ENCODE measurements at places on chromosomes 1 and 21. TPM values are rescaled to one million over a fixed set of nuclear protein-coding genes. Genes with fewer than 3 reads are reported as not detected.

DNA sequence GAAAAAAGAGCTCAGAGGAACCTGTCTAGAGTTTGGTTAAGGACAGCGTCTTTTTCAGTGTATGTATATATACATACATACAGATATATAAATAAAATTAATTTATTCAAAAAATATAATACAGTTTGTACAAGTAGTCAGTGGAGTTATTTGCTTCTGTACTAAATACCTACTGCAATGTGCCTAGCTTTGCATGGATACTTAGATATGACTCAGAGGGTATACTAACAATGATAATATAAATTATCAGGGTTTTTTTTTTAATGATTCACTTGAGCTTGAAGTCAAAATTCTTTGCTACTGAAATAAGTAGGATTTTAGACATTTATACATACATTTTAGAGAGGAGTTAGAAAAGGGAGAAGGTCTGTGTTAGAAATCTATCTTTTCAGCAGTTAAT, 117.9 kb downstream of the PHTF1 start:
- DNase-seq = no peak

GRCh38 chr1:162327144-162327787, 49.4 kb downstream of the SPATA46 start:
- no peak for DNase-seq

DNA sequence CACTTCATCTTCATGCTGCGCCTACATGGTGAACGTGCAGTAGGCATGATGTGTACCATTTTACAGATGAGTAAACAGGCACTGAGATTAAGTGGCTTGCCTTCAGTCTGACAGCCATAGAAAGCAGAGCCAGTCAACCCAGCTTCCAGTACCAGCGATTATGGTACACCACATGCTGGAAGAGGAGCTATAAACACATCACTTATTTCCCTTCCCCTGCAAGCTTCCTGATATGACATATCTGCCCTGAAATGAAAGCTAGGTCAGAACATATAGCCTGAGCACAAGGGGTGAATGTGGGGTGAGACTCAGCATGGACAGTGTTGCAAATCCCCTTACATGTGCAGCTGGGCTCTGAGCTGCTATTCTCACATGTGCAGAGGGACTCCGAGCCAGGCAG, 33.8 kb upstream of the IL20 start:
- no peak for DNase-seq

DNA sequence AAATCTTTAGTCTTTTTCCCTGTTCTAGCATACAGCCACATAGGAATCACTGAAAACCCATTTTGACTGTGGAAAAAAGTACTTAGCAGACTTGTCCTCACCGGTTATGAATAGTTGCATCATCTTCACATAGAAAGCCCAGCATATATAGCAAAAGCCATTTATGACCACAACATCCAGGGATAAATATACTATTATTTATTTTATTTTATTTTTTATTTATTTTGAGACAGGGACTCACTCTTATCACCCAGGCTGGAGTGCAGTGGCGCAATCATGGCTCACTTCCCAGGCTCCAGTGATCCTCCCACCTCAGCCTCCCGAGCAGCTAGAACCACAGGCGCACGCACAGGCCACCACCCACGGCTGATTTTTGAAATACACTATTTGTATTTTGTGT, 175.3 kb downstream of the GALNT2 start:
- no peak for DNase-seq

DNA sequence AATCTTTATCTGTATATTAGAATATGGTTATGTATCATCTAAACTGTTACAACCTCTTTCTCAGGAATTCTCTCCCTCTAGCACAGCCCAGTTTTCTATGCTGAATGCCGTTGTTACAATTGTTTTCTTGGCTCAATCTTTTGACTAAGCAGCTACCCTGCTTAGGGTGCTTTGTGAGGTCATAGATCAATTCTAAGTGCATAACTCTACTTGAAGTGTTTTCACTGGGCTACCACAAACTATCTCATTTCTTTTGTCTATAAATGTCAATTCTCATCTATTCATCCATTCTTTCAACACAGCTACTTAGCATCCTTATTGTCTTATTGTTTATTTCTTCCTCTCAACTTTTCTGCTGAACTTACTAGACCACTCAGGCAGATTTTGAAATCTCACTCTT, 77.1 kb downstream of the CEP350 start:
- no peak for DNase-seq

- no peak for DNase-seq
Measured at GRCh38 chr1:234107416-234108021, 203.0 kb downstream of the SLC35F3 start.

DNA sequence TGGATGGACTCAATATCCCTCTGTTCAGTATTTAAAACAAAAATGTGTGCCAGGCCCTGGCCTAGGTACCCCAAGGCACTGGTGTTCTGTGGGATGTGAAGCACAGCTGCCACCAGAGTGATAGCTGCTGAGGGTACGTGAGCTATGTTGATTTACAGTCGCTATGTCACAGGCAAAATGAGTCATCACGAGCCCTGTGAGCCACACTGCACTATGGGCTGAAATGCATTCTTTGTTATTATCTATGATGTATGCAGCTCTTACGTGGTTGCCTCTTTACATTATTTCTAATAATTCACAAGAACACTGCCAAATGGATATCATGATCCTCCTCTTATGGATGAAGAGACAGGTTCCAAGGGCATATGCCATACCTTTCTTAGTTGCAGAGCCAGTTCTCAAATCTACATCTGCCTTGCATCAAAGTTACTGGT, 2.1 kb downstream of the TEX38 start:
- DNase-seq = no peak

GRCh38 chr1:5333291-5333690, 658.9 kb downstream of the NPHP4 start:
- DNase-seq = no peak

DNA sequence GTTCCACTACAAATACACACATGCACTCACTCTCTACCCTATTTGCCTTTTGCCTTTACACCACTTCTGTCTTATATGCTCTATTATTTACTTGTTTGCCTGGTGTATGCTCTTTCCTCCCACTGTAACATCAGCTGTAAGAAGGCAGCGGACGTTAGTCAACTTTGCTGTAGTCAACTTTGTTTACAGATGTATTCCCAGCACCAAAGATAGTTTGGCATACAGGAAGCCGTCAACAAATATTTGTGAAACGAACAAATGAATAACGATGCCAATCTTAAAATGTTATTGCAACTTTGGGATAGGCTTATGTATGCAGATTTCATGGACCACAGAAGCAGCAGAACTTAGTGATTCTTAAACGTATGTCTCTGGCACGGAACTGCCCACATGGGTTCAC, 138.3 kb upstream of the GALNT2 start:
- no peak for DNase-seq

DNA sequence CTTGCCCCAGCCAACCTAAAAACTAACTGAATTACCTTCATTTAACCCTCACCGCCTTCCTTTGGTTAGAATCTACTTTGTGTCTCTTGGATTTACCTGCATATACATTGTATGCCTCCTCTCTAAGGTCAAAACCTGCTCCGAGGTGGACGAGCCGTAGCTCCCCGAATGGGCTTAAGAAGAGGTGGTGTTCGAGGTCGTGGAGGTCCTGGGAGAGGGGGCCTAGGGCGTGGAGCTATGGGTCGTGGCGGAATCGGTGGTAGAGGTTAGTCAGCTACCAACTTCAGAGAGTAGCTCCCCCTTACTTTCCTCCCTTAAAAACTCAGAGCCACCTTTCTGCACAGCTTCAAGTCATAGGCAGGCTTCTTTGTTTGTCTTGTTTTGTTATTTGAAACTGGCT, 9.2 kb downstream of the CHTOP start:
- DNase-seq = no peak

- DNase-seq = no peak
Measured at GRCh38 chr1:149849947-149850360, 49.4 kb upstream of the BOLA1 start.

GRCh38 chr1:32339363-32339978, 3.4 kb upstream of the MARCKSL1 start:
- no peak for DNase-seq

GRCh38 chr1:158087320-158087927, 93.3 kb upstream of the CD1D start:
- DNase-seq = no peak

DNA sequence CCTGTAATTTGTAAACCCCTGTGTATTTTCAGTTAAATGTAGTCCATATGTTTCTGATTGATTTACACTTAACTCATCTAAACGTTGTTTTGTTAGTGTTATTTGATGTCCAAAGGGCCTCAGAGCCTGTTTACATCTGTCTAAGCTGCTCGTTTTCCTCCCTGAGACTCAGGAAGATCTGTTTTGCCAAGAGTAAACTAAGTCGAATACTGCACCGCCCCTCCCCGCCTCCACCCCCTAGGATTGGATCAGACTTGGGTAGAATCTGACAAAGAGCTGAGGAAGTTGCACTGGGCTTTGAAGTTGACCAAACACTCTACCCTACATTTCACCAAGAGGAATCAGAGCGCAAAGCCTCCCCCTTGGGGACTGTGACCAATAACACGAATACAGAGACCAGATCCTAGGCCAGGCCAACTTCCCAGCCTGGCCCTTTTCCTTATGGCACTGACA, 206.9 kb upstream of the LMO4 start:
- no peak for DNase-seq

DNA sequence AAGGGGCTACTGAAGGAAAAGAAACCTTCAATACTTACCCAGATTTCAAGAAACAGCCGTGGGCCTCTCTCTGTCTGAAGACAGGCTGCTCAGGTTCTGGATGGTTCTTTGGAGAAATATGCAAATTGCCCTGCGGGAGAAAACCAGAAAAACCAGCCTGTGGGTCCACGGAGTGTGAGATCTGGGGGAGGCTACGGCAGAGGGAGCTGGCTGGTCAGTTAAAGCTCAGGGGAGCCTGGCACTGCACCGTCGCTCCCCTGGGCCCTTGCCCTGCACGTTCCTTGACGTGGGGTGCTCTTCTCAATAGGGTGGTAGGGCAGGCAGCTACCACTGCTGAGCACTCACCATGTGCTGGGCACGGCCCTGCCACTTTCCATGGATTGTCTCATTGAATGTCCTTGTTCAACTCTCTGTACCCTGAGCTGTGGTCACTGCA, 12.7 kb downstream of the TMCO4 start:
- DNase-seq = no peak

DNA sequence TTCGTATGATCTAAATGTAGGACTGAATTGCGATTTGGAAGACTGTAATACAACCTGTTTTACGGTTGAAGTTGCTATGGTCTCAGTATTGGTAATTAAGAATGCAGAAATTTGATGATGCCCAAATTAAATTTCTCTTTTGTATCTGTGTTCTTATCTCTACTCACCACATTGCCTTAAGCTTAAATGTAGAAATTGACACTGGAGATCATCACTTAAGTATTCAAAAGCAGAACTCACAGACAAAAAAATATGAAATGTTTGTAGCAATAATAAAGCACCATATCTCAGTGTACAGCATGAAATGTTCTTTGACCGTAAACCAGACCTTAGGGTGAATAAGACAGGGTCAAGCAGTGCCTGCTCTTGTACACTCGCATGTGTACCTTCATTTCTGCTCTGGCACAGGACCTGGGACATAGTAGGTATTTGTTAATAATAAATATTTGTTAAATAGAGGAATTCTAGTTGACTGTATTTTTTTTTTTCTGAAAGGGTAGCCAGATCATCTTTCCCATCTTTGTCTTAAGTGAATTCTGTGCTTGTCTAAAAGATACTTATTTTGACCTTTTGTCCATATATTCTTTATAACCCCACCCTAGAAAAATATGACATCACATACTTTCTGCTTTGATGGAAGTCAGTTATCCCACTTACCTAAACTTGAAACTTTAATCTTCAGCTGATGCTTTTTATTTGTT, 1.5 kb downstream of the CDC7 start:
- DNase-seq = no peak

GRCh38 chr1:7549277-7550161, 221.6 kb upstream of the VAMP3 start:
- peak; percentile 28 for DNase-seq

- no peak for DNase-seq
Measured at GRCh38 chr21:42748620-42749176, 95.3 kb downstream of the PDE9A start.

DNA sequence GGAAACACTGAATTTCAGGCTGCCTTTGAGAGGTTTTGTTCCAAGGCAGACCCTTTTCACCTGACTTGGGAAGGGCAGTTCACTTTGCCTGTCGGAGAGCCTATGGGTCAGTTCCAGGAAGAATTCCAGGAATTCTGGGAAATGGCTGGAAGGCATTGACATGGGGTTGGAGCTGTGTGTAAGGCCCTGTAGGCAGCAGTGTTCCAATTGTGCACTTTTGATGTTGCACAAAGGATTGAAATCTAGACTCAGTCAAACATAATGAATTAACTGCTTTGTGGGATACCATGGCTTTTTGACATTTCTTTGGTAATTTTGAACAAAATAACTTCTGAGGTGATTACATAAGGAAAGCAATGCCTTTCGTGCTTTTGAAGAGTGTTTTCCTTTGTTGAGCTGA, 184.6 kb downstream of the SDCCAG8 start:
- DNase-seq = no peak

GRCh38 chr1:28437264-28437923, 67.9 kb downstream of the PHACTR4 start:
- DNase-seq = no peak

- DNase-seq = peak; percentile 88
Measured at GRCh38 chr1:160193091-160193819, 2.9 kb downstream of the CASQ1 start.

DNA sequence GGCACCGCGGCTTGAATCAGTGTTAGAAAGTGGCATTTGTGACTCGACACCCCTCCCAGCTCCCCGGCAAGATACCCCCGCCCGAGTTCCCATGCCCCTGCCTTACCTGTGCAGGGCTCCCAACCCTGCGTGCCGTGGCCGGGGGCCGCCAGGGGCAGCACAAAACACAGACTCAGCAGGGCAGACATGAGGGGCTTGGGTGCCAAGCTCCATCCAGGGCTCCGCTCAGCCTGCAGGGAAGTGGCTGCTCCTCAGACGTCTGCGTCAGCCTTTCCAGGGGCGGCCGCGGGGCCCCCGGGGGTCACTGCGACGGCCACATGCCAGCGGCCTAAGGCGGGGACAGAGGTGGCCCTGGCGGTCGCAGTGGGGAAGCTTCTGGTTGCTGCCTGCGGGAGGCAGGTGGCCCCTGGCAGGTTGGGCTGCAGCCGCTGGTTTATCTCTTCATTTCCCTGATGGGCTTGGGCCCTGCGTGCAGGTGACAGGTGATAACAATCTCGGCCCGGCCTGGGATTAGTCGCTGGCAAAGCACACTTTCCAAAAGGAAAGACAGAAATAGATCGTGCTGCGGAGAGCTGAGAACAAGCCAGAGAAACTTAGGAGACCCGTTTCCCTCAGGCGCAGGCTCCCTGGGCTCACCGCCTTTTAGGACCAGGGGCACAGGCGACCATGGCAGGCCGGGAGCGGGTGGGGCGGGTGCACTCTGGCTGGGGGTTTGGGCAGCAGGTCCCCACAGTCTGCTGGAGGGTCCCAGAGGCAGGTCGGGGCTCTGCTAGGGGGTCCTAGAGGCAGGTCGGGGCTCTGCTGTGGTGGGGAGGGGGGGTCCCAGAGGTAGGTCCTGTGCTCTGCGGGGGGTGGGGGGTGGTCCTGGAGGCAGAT, at the start of gene TSPEAR:
TSS of gene TSPEAR (minus strand) at position 246 of the 876 bp plus-strand sequence. CDS start at position 188, 58 bp downstream.
- no peak for DNase-seq

The GJA5 gene
- total RNA-seq = 8.8 TPM

The RABIF gene
- total RNA-seq = 8.6 TPM

The RUNX1 gene
- 4.9 TPM for total RNA-seq

The KIFAP3 gene
- 56.6 TPM for total RNA-seq

The C1orf210 gene
- not detected for total RNA-seq

The CFAP141 gene
- total RNA-seq = not detected

The ID3 gene
- total RNA-seq = 64.1 TPM

The PGLYRP4 gene
- total RNA-seq = not detected

The DYNLT5 gene
- total RNA-seq = 7.3 TPM

The KRTAP12-2 gene
- total RNA-seq = not detected

The OLIG1 gene
- not detected for total RNA-seq

The IFNLR1 gene
- 2.5 TPM for total RNA-seq

The FAM3B gene
- total RNA-seq = not detected

The LCA5L gene
- total RNA-seq = 0.72 TPM
